A673 (cell line): ENCODE measurements at places on chromosomes 1 and 21.
A peak's percentile ranks its signal among the peaks of the same experiment; 100 is the strongest.

- DNase-seq = no peak
Observed at GRCh38 chr1:172442843-172443565, 865 bp downstream of the PIGC start.

GRCh38 chr1:31019401-31019800 is 46.1 kb downstream of the PUM1 start:
- DNase-seq = no peak

DNA sequence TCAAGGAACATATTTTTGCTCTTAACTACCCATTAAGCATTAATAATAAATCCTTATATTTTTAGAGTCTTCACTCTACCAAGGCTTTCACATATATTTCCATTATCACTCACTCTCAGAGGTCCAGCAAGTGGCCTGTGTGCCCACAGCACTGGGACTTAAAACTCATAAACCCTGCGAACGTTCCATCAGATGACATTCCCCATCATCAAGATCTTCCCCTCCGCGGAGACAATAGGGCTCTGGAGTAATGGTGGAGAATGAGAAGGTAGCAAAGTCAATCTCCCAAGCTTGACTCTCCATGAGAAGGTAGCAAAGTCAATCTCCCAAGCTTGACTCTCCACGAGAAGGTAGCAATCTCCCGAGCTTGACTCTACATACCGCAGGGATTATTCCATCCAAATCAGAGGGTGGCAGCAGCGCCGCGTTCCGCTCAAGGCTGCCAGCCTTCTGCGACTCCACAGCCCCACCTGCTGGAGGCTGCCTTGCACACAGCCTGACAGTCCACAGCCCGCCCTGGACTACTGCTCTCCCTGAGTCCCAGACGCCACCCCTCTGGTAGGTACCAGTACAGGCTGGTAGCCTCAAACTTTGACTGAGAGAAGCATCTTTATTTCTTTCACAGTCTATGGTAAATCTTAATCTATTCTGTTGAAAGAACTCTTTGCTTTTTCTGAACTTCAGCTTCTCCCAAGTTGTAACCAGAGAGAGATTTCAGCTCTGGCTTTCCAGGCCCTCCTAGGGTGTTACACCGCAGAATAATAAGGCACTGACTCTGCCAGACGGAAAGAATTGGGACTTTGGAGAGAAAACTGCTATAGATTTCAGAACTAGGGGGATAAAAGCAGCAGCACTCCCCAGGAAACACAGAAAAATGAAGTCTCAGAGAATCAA is 26.4 kb upstream of the CTTNBP2NL start:
- peak; percentile 89 for DNase-seq

GRCh38 chr1:219757890-219758289 is 145.0 kb upstream of the ZC3H11B start:
- peak; percentile 7 for DNase-seq

GRCh38 chr1:197145446-197146024 is 934 bp downstream of the ASPM start:
- DNase-seq = peak; percentile 22

GRCh38 chr1:199226163-199226562 is 587.3 kb downstream of the PTPRC start:
- peak; percentile 88 for DNase-seq

DNA sequence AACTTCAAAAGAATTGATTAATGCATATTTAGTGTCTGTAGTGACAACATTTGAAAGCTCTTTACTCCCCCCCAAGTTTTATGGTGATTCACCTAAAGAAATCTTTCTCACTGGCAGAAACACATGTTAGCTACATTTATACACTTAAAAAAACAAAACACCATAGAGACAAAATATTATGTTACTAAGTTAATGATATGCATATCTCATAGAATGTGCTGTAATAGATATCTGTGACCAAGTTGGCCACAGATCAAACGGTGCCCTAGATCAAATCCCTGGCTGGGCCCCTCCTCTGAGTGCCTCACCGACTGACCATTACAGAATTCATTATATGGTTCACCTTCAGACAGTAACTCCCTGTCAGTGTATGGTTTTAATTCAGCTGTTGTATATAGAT is 322.1 kb upstream of the LYPLAL1 start:
- no peak for DNase-seq

- DNase-seq = peak; percentile 13
Observed at GRCh38 chr1:41794031-41794430, 124.7 kb downstream of the HIVEP3 start.

GRCh38 chr1:226476066-226476465 is 68.2 kb upstream of the PARP1 start:
- DNase-seq = no peak

GRCh38 chr1:27544834-27545233 is 54.9 kb upstream of the WASF2 start:
- no peak for DNase-seq

DNA sequence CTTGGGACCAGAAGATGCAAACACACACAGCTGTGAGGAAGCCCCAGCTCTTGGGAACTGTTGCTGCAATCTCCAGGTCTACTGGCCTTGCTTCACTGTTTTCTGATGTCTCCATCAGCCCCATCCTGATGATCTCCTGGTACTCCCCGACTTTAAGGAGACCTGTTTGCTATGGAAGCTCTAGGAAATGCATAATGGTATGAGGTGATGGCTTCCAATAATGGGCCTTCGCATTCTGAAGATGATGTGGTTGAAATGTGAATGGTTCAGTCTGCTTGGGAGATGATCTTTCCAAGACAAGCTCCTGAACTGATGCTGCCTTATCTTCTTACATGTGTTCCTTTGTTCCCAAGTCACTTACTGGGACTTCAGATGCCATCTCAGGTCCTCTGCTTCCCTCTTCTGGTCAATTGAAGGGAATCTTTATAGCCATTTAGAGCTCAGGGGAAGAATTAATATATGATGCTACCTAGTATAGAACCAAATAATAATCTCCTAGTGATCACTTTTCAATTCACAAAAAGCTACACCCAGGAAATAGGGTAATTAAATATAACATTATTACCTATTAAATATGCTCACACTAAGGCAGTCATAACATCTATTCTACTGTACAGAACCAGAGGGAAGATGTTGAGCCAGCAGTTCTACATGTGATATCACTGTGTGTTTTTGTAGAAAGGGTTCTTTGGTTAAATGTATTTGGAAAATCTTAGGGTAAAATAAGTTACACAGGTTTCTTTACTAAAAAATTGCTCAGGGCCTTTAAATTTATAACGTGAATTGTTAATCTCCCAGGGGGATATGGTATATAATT is 73.9 kb upstream of the VTCN1 start:
- DNase-seq = peak; percentile 80

DNA sequence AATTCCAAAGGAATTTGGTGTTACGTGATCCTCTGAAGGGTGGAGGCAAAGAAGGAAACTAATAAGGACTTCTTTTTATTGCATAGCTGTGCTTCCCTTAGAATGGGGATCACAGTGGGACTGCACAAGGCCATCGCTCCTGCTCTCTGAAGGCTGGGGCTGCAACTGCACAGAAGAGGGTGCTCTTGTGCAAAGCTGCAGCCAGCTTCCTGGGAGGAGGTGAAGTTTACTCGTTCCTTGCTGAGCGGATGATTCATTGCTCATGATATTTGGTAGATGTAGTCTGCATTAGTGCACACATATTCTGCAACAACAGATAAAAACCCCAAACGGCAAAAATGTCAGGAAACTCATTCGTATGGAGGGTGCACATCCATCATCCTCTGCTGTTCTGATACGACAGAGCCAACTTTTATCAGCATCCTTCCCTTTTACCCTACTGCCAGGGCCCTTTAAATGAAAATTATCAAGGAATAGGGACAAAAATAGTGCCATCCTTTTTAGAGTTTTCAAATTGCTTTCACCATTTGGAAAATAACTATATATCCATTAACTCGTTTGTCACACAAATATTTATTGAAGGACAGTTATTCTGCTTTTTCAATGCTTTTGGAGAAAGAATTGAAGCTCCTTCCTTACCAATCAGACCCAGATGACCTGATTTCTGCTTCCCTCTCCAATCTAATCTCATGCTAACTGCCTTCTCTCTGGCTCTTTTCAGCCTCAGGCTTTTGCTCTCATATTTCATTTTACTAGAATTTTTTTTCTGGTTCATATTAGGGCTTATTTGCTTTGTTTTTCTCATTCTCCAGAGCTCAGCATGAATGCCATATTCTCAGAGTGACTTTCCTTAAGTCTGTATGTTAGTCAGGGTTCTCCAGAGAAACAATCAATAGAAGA is 263.6 kb downstream of the DUSP10 start:
- peak; percentile 34 for DNase-seq

DNA sequence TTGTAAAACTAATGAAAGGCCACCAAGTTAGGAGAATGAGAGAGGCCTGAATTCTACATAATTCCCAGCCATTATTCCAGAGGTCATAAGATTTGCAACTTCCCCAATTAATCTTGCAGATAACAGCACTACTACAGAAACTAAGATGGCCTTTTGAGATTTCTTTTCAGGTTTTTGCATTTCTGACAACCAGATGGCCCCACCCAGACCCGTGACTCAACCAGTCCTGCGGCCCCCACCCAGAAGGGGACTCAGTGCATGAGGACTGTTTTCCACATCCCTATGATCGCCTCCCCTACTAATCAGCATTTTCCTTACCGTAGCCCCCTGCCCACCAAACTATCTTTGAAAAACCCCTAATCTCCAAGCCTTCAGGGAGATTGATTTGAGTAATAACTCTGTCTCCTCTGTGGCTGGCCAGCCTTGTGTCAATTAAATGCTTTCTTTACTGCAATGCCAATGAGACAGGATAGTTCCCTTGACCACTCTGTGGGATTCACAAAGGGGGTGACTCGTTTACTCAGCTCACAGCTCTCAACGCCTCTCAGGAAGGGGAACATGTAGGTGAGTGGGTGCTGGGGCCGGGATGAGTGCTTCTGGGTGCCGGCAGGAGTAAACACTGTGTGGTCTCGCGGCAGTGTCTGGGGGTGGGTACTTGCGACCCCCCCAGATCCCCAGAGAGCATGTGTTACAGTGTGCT is 10.5 kb upstream of the CNIH3 start:
- no peak for DNase-seq

GRCh38 chr21:45551783-45552695 is 9.8 kb upstream of the SLC19A1 start:
- no peak for DNase-seq

DNA sequence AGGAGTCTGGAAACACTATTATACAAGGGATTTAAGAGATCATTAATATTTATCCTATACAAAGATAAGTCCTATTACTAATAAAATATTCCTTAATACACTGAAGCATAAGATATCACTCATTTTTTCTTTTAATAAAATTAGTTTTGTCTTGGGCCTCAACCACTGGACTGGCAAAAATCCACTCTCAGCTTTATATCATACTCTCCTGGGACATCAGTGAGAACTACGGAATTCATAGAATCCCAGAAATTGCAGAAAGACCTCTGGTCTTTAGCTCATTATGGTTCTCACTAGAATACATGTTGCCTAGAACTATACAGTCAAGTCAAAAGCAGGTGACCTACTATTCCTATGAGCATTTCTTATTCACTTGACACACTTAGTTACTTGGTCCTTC is 285.0 kb downstream of the LRRC40 start:
- no peak for DNase-seq
